ENCODE measurements at places on chromosomes 12 and 14. TPM values are rescaled to one million over a fixed set of nuclear protein-coding genes. Genes with fewer than 3 reads are reported as not detected.

Gene HPD
- 1.2 TPM for total RNA-seq

Gene GPR137C
- 0.99 TPM for total RNA-seq

Gene LRTM2
- total RNA-seq = not detected

Gene EIF2B1
- total RNA-seq = 177 TPM

Gene LMNTD1
- not detected for total RNA-seq

Gene RGS6
- 4.7 TPM for total RNA-seq

Gene MYH6
- total RNA-seq = not detected

Gene SLC17A8
- not detected for total RNA-seq

- DNase-seq = no peak
Measured at GRCh38 chr12:31288381-31288780, 37.6 kb downstream of the SINHCAF start.

DNA sequence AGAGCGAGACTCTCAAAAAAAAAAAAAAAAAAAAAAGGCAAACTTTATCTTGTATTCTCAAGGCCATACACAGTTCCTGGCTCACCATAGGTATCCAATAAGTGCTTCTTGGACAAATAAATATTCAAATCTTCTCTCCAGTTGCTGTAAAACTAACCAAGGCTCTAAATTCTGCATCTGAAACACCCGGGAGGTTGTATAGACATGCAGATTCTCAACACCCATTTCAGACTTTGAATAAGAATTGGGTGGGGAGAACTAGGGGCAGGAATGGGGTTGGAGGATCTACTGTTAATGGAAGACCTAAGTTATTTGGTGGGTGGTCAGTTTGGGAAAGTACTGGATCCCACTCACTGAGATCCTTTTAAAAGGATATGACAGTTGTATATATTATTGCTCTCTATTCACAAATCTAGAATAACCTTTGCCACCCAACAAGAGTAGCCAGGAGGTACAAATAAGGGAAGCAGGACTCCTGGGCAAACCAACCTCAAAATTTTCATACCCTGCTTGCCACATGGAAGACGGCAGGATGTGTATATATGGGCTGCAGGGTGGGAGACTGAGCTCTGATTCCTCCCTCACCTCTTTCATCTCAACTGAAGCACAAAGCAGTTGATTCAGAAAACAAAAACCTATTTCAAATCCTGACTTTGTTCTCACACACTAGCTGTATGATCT, 879 bp downstream of the GDF3 start:
- no peak for DNase-seq

- DNase-seq = no peak
Measured at GRCh38 chr12:84136862-84137367, 775.7 kb downstream of the SLC6A15 start.

GRCh38 chr14:55938249-55938791, 179.9 kb upstream of the PELI2 start:
- no peak for DNase-seq

DNA sequence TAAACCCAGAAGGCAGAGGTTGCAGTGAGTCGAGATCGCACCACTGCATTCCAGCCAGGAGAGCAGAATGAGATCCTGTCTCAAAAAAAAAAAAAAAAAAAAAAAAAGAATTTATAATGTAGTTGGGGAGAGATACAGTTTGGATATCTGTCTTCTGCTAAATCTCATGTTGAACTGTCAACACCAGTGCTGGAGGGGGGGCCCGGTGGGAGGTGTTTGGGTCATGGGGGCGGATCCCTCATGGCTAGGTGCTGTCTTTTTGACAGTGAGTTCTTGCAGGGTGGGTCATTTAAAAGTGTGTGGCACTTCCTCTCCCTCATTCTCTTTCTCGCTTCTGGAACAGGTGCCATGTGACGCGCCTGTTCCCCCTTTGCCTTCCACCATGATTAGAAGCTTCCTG, 32.8 kb downstream of the CLIP1 start:
- DNase-seq = no peak

GRCh38 chr12:129779033-129779432, 124.8 kb downstream of the TMEM132D start:
- no peak for DNase-seq

GRCh38 chr12:5434647-5435560, 3.0 kb downstream of the NTF3 start:
- DNase-seq = no peak

DNA sequence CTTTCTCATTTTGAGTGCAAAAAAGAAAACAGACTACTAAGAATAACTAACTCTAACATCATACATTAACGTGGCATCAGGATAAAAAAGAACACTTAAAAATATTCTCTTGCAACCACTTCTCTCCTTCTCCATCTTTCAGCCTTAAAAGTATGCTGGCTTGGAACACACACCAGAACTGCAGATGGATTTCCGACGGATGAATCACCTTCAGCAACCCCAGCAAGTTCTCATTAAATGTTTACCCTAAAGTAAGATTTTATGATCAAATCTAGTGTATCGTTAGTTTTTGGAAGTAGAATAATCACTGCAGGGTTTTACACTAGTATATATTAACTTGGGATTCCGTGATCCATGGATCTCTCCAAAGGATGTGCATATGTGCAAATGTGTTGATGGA, 1.2 kb downstream of the NEK9 start:
- no peak for DNase-seq

DNA sequence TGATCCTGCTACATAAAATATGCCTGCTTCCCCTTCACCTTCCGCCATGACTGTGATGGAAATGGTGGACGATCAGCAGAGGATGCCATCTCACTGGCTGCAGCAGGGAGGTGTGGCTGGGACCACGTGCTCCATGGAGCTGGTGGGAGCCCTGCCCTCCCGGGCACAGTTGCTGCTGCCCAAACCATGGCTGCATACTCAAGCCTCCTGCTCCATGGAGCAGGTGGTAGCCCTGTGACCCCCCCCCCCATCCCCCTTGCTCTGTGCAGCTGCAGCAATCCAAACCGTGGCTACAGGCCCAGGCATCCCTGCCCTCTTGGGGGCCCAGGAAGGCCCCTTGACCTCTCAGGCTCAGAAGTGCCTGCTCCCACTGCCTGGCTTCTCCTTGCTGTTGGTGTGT, 597.5 kb upstream of the LMO3 start:
- DNase-seq = no peak

- no peak for DNase-seq
Measured at GRCh38 chr12:68137335-68137830, 22.2 kb downstream of the IFNG start.

DNA sequence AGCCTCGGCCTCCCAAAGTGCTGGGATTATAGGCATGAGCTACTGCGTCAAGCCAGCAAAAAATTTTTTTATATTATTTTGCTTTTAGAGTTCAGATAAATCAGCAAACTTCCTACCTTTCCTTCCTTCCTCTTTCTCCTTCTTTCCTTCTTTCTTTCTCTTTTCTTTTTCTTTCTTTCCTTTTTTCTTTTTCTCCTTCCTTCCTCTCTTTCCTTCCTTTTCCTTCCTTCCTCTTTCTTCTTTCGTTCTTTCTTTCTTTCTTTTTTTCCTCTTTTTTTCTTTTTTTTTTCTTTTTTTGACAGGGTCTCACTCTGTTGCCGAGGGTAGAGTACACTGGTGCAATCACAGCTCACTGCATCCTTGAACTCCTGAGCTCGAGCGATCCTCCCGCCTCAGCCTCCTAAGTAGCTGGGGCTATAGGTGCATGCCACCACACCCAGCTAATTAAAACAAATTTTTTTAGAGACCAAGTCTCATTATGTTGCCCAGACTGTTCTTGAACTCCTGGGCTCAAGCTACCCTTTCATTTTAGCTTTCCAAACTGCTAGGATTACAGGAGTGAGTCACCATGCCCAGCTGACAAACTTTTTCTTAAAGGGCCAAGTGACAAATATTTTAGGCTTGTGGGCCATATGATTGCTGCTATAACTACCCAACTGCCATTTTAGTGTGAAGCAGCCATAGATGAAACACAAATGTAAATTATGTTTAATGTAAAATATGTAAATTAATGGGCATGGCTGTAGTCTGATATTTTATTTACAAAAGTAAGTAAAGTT, 7.1 kb upstream of the WASHC4 start:
- no peak for DNase-seq

DNA sequence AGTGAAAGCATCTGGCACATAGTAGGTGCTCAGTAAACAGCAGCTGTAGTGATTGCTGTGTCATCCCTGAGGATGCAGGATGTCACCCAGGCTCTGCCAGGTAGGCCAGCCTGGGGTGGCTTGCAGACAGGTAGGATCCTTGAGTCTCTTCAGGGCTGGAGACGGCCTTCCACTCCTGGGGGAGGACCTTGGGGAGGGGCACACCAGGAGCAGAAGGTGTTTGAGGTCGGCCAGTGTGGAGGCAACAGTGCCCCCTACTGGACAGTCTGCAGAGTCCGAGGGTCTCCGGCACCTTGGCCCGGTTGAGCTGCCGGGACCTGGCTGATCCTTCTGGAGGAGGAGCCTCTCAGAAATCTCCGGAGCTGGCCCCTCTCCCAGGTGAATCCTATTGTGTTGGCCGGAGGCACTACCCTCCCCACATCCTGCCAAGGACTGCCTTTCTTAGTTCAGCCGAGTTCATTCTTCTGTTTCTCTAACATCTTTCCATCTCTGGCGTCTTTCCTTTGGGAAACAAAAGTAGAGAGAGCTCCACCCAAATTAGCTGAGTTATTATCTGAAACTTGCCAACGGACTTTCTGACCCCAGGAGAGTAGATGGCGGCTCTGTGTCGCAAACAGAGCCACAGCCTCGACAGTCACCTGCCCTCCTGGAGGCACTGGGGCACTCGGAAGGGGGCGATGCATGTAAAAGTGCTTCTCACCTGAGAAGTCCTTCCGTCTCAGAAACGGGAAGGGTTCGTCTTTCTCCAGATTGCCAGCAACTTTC, 41.8 kb upstream of the CLMN start:
- no peak for DNase-seq

GRCh38 chr14:73217411-73217810, 19.9 kb upstream of the PAPLN start:
- DNase-seq = no peak

DNA sequence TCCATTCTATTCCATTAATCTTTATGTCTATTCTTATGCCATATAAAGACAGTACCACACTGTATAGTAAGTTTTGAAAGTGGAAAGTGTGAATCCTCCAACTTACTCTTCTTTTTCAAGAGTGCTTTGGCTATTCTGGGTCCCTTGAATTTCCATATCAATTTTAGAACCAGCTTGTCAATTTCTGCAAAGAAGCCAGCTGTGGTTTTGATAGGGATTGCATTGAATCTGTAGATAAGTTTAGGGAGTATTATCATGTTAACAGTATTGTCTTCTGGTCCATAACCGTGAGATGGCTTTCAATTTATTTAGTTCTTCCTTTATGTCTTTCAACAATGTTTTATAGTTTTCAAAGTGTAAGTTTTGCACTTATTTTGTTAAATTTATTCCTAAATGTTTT, 34.2 kb upstream of the GCH1 start:
- DNase-seq = no peak

DNA sequence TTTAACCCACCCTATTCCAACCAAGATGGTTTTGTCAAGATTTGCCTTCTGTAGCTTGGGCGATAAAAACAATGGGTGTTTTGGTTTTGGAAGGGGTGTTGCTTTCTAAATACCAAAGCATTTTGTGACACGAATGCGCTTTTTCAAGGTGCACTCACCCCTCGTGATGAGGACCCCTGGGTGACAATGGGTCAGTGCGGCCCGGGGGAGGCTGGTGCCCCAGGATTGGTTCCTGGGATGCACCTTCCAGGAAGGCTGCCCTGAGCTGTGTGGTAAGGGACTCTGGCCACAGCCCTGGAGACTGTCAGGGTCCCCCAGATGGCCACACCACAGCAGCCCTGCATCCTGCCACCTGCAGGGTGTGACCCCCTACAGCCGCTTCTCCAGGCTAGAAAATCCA, 180.6 kb upstream of the MYL2 start:
- DNase-seq = no peak

GRCh38 chr12:114555451-114555850, 128.5 kb downstream of the TBX3 start:
- no peak for DNase-seq

DNA sequence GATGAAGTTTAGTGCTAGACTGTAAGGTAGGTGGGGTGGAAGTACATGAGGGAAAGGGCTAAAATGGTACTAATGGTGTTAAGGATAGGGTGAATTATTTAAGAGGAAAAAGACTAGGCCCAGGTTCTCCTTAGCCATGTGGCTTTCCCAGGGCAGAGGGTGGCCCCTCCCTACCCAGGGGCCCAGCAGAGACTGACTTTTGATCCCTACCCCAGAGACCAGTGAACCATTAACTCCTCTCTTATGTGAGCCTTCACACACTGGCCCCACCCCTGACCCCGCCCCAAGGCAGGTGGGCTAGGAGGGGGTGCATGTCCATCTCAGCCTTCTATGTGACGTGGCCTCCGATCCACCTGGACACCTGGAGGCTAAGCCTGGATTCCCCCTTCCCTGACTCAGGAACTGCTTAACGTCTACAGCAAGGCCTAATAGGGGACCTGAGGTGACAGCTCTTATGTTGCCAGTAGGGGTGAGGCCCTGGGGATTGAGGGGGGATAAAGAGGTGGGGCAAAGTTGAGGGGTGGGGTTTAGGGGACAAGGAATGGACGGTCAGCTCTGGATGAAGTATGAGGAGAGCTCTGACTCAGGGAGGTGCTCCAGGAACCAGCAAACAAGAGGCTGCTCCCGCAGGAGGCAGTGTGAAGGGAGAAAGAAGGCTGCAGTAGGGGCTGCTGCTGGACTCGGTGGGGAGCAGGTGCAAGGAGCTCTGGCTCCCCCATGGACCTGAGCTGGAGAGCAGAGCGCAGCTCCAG, 757 bp downstream of the SLC39A5 start:
- DNase-seq = no peak

GRCh38 chr14:95527387-95528002, 7.4 kb upstream of the GLRX5 start:
- no peak for DNase-seq

- DNase-seq = no peak
Measured at GRCh38 chr14:32341947-32342846, 13.1 kb downstream of the AKAP6 start.

- no peak for DNase-seq
Measured at GRCh38 chr12:53011889-53012288, 5.6 kb downstream of the EIF4B start.
